Choroid plexus epithelial cell (primary cell): ENCODE measurements at places on chromosomes 6 and 20.

- no peak for DNase-seq
Measured at GRCh38 chr20:2403291-2404052, 22.8 kb downstream of the TGM6 start.

- DNase-seq = no peak
Measured at GRCh38 chr20:45959956-45960630, 11.9 kb downstream of the ZNF335 start.

DNA sequence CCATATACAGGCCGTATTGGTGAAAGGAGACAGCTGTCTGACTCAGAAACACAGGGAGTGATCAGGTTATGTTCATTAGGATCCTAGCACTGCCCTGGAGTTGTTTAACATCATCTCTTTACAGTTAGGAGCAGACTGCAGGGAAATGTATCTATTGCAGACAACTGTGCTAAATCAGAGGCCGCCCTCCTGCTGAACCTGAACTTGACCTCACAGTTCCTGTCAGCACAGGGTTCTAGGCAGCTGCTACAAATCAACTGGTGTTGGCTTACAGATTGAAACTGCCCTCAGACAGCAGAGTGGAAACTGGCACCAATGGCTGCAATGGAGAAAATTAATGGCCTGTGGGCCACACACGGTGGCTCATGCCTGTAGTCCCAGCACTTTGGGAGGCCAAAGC lies 3.7 kb upstream of the RPP40 start:
- no peak for DNase-seq

- DNase-seq = peak; percentile 6
Measured at GRCh38 chr6:33915134-33915533, 111.3 kb upstream of the MLN start.

GRCh38 chr20:63071541-63072181 lies 64.9 kb upstream of the BHLHE23 start:
- DNase-seq = peak; percentile 22

- DNase-seq = peak; percentile 29
Measured at GRCh38 chr6:56448046-56448445, 194.6 kb downstream of the DST start.

GRCh38 chr6:137568067-137568466 lies 73.9 kb upstream of the OLIG3 start:
- no peak for DNase-seq

- no peak for DNase-seq
Measured at GRCh38 chr20:7930343-7930742, 9.9 kb downstream of the HAO1 start.

GRCh38 chr6:44117397-44118128 lies 9.7 kb downstream of the MRPL14 start:
- DNase-seq = peak; percentile 10

DNA sequence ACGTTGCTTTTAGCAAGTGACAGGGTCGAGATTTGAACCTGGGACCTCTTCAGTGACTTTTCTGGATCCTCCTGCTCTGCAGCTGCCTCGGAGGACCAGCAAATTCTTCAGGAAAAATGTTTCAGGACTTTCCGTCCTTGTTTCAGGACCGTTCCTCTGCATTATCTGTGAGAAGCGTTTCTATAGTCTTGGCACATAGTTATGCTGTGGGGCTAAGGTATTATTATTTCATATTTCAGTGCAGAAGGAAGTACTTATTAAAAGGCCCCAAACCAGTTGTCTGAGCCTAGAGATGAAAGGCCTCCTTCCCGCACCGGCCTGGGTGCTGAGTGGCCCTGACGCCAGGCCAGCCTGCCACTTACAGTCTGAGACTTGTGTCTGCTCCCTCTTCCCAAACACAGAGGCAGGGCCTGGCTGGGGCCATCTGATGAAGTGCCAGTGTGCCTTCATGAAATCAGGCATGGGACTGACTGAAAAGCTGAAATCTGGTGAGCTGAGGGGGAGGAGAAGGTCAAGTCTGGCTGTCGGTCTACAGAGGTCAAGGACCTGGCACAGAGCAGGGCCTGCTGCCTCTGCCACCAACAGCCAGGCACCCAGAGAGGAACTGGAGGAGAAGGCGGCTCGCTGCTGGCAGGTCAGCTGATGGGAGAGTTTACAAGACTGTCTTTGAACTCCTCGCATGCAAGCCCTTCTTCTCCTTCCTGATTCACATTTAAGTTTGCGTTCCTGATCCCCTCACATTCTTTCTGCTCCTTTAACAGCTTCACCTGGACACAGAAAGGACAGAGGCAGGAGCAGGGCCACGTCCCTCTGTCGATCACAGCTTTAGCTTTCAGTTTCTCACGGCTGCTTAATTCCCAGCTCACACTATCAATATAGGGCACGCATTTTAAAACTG lies 8.9 kb upstream of the QKI start:
- peak; percentile 40 for DNase-seq

GRCh38 chr6:160101277-160102205 lies 20.1 kb upstream of the SLC22A1 start:
- DNase-seq = peak; percentile 70

DNA sequence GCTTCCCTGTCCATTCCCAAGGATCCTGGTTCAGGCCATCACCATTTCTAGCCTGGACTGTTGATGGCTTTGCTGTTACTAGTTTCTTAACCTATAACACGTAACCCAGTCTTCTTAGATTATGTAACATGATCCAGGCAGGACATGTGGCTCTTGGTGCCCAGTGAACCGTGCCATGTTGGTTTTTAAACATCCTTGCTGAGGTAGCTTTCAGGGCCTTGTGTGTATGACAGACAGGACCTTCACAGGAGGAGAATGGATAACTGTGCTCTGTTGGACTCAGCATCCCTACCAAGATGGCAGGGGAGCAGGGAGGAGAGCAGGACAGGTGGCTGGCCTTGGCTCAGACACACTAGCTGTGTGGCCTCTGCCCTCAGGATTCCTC lies 46.8 kb downstream of the PANK2 start:
- DNase-seq = no peak

DNA sequence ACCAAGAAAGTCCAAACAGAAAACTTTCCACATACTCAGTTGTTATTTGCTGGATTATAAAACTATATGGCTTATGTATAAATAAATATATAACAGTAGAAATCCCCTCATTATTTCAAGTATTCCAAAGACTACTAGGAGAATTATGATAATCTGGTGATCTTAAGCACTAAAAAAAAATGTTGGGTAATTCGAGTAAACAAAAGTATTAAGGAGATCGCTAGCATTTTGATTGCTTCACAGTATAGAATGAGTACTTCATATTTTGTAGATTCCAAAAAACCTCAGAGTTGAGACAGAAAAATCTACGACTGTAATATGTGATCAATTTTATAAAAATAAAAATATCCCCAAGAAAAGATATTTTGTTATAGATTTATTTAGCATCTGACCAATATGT lies 236.4 kb upstream of the TENT5A start:
- no peak for DNase-seq

GRCh38 chr20:64165866-64166600 lies 1.8 kb downstream of the MYT1 start:
- DNase-seq = no peak

DNA sequence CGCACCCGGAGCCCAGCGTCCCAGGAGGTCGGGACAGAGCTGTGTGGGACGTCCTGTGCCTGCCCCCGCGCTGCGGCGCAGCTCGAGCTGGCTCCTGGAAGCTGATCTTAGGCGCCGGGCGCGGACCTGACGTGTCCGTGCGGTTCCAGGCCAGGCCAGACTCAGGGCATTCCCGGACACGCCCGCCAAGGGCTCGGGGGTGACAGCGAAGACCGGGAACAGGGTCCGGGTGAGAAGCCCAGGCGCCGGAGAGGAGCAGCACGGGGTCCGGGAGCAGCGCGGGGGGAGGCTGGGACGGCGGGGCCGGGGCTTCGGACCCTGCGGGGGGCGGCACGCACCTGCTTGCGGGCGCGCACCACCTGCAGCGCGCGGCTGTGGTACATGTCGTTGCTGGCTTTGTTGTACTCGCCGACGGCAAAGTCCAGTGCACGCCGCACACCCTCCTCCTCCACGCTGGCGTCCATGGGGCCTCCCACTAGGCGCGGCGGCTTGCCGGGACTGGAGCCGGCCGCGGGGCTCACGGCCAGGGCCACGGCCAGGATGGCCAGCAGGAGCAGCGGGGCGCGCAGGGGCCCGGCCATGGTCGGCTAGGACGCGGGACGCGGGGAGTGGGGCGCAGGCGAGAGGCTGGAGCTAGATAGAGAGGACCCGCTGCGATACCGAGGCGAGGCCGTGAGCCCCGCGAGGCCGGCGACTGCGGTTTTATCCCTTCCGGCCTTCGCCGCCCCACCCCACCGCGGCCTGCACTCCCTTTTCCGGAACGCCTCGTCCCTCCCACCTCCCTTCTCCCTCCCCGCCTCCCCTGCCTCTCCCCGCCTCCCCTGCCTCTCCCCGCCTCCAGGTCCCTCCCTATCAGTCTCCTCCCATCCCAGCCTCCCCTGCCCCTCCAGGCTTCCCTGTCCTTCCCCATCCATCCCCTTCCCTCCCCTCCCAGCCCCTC lies at the start of gene CST3:
CST3 (minus strand) TSS at position 674 of the 940 bp plus-strand sequence; CDS start at position 581, 93 bp downstream.
- peak; percentile 89 for DNase-seq

DNA sequence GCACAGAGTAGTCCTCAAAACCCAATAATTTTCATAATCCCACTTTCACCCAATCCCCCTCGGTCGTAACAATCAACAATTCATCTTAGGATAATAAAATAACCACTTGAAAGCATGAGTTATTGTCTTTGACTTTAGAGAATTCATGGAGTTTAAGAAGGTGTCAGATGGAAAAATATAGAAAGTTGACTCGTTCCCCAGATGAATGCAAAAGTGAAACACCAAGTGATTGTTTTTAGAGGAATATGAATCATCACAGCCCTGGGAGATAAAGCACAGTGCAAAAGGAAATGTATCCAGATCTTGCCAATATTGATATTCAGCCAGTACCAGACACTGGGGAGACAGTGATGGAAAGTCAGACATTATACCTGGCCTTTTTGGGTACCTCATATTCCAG lies 860.5 kb downstream of the DHX35 start:
- peak; percentile 70 for DNase-seq

GRCh38 chr6:5942591-5942990 lies 64.1 kb downstream of the NRN1 start:
- no peak for DNase-seq
